Panc1 (cell line): ENCODE measurements at places on chromosomes 16 and 17. TPM values are rescaled to one million over a fixed set of nuclear protein-coding genes. Genes with fewer than 3 reads are reported as not detected.

The RND2 gene
- 0.59 TPM for total RNA-seq

The ALOX12 gene
- total RNA-seq, result not detected

The NME2 gene
- total RNA-seq, result 1,280 TPM

The ABCA9 gene
- 0.05 TPM for total RNA-seq

The ULK2 gene
- total RNA-seq, result 22.8 TPM

The JMJD6 gene
- total RNA-seq, result 60.0 TPM

The GPR142 gene
- not detected for total RNA-seq

The PLLP gene
- 0.72 TPM for total RNA-seq

The ACAP1 gene
- 2.7 TPM for total RNA-seq

The TPSD1 gene
- 0.26 TPM for total RNA-seq

The TP53TG3 gene
- total RNA-seq, result 1.2 TPM

The AANAT gene
- total RNA-seq, result not detected

The OTOA gene
- total RNA-seq, result not detected

The KCTD19 gene
- 0.62 TPM for total RNA-seq

The WNT9B gene
- total RNA-seq, result not detected

The PRSS8 gene
- 0.15 TPM for total RNA-seq

The OR2C1 gene
- total RNA-seq, result not detected

The CISD3 gene
- 45.0 TPM for total RNA-seq

The SLFN14 gene
- total RNA-seq, result not detected

The DHRS7C gene
- not detected for total RNA-seq

The FBRS gene
- 103 TPM for total RNA-seq

The RPL26 gene
- total RNA-seq, result 865 TPM

The ABCA6 gene
- total RNA-seq, result 0.46 TPM

The CPHXL2 gene
- not detected for total RNA-seq

The PYDC1 gene
- not detected for total RNA-seq

The ZACN gene
- not detected for total RNA-seq

The DLX4 gene
- total RNA-seq, result 11.2 TPM
